ENCODE measurements at places on chromosomes 6 and 20.

DNA sequence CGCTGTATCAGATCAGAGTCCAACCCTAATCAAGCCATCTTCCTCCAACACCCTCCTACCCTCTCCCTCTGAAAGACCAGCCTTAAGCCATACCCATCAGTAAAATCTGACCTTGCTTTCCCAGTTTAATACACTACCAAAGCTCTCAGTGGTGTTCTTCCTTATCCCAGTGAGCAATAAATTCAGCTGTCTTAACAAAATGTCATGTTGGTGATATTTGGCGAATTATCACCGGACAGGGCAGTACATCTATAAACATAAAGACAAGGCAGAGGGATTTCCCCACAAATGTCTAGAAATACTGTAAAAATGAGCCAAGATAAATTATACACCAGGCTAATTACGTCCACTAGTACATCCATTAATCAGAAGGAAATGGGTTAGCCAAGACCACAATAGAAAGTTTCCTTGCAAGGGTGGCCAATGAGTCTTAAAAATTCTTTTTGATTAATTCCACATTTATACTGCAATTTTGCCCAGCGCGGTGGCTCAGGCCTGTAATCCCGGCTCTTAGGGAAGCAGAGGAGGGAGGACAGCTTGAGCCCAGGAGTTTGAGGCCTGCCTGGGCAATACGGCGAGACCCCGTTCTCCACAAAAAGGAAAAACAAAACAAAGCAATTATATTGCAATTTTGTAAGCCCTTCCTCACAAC lies 905 bp downstream of the RARS2 start:
- DNase-seq = no peak

- no peak for DNase-seq
Measured at GRCh38 chr20:57317789-57318371, 11.7 kb upstream of the SPO11 start.

DNA sequence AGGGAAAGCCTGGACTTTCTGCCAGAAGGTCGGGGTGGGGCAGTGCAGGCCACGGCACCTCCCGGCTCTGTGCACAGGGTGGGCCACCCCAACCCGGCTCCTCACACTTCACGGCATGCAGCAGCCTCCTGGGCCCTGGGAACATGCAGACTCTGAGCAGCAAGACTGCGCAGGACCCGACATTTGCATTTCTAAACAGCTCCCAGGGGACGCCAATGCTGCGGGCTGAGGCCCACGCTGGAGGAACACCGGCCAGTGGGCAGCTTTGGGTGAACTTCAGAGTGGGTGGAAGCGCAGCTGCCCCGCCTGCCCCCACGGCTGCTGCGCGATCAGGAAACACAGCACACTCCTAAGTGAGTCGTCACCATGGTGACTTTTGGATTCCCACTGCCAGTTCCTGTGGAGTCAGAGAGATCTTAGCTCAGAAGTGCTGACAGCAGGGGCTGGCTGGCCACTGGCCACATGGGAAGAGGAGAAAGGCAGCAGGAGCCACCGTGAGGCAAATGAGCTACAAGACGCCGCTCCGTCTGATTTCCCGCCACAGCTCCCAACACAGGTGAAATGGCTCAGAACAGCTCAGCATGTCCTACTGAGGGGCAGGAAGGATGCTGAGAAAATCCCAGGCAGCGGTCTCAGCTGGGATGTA lies 52.1 kb downstream of the RNASET2 start:
- no peak for DNase-seq

GRCh38 chr6:1475174-1475573 lies 85.8 kb downstream of the FOXF2 start:
- no peak for DNase-seq

DNA sequence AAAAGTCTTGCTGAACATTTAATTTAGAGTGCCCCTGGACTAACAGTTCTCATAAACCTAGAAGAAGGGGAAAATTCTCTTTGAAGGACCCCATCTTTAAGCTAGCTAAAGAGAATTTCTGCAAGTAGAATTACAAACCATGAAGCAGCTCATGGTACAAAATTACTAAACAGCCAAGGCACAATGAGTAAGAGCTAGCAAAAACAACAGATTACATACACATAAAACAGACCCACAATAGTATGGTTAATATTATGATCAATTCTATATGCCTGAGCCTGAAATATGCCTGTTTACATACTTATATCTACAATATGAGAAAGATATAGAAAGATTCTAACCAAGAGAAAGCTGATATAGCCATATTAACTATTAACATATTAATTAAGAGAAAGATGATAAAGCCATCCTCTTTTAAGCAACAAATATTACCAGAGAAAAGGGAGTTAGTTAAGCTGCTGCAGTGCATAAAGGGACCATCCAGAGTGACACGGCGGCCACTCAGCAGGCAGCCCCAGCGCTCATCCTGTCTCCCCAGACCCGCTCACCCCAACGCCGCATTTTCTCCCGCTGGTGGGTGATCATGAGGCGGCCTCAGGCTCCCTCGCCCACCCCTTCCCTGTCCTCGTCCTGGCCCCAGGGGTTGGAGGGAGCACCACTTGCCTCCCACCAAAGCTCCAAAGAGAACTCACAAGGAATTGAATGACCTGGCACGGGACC lies 98.4 kb upstream of the CARMIL1 start:
- DNase-seq = no peak

DNA sequence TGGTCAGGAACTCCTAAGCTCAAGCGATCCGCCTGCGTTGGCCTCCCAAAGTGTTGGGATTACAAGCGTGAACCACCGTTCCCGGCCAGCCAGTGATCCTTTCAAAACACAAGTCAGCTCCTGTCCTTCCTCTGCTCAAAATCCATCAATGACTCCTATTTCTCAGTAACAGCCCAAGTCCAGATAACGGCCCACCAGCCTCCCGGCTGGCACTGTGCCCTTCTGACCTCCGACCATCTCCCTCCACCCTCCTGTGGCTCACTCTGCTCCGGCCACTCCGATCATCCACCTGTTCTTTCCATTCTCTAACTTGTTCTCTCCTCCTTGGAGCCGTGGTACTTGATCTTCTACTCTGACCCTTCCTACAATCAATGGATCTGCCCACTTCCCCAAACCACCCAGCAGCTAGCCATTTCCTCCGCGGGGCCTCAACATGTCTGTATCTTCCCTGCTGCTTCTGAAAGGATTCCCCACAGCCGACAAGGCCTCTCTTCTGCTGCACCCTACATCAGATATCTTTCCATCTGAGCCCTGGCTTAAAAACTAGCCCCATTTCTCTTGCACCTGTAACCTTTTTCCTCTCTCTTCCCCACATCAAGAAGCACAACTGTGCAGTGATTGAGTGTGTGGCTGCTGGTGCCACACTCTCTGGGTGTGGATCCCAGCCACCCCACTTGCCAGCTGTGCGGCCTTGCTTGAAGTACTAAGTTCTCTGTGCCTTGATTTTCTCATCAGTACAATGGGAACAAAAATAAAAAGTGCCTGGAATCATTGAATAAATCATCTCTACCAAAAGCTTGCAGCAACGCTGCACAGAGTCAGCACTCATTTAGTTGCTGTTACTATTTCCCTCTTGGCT lies 6.1 kb upstream of the ZMYND8 start:
- no peak for DNase-seq

DNA sequence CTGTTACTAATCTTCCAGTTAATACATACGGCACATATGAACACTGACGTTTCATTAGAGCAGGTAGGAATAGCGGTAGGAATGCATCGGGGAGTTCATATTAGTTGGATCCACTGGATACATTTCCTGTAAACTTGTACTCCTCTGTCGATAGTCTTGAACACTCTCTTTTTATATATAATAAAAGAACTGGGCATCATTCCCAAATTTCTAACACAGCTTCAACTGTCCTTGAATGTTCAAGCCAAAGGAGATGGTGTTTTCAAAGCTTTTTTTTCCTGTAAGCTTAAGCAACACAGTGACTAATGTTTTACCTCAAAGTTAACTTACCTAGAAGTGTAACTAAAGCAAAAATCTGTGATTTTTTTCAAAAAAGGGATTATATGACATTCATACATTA lies 195.3 kb downstream of the UTRN start:
- no peak for DNase-seq

DNA sequence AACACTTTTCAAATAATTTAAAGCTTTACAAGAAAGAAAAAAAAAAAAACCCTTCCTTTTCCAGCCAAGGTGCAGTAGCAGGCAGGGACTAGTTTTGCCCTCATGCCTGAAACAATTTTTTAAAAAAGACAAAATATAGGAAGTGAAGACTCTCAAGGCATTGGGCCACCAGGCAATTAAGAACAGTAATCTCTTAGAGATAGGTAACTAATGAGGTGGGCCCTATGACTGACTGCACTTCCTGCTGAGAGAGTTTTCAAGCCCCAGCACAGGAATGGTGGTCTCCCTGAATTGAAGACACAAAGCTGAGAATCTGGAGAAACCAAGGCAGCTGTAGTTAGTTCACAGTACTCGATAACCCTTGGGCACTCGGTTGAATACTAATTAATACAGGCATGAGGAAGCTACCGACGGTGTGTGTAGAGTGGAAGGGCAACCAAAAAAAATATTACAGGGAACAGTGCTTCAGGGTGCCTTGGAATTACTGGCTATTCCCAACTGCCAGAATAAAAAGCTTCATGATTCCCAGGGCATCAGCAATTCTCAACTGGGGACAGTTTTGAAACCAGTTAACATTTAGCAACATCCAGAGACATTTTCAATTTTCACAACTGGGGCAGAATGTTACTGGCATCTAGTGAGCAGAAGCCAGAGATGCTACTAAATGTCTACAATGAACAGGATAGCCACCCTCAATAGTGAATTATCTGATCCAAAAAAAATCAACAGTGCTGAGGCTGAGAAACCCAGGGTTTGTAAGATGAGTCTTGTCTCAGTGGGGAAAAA lies 36.0 kb upstream of the PLN start:
- no peak for DNase-seq

DNA sequence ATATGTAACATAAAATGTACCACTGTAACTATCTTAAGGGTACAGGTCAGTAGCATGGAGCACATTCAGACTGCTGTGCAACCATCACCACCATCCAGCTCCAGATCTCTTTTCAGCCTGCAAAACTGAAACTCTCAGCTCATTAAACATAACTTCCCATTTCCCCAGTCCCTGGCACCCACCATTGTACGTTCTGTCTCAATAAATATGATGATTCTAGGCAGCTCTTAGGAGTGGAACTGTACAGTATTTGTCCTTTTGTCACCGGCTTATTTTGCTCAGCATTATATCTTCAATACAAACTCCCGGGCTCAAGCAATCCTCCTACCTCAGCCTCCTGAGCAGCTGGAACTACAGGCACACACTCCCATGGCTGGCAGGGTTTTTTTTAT lies 1.5 kb downstream of the ZC3H12D start:
- DNase-seq = peak; percentile 27

DNA sequence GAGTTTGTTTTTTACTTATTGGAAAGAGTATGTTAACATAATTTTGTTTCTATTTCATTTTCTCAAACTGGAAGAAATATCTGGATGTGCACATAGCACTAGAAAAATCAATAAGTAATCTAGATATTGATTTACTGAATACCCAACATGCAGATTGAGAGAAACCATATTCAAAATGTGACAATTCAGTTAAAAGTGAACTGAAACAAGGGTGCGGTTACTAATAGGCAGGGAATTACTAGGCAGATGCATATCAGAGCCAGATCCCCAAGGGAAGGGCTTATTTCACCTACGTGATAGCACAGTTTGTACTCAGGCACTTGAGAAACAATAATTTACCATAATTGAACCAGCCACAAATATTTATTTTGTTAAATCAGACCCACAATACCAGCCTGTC lies 493.1 kb upstream of the FLRT3 start:
- no peak for DNase-seq

DNA sequence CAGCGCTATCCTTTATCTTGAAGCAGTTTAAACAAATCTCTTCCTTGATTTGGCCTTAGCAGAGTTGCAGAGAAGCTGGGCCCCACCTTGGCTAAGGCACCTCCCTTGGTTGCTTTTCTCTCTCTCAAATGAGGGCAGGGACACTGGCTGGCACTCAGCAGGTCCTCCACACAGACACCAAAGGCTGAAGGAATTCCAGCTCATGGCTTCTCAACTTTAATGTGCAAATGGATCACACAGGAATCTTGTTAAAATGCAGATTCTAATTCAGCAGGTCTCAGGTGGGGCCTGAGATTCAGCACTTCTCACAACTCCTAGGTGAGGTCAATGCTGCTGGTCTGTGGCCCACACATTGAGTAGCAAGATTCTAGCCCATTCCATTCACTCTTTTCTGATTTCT lies 25.7 kb downstream of the RIMS4 start:
- DNase-seq = no peak

GRCh38 chr6:21636876-21637275 lies 43.3 kb downstream of the SOX4 start:
- no peak for DNase-seq

All from activated T-cell treated with anti-CD3 and anti-CD28 coated beads, Interleukin-2, amount 50 U/mL, for 24 hours (primary cell).